Vagina (tissue), 2 donors: ENCODE measurements at places on chromosomes 7 and 10. TPM values are rescaled to one million over a fixed set of nuclear protein-coding genes. Genes with fewer than 3 reads are reported as not detected.

The MUC12 gene
- 2.7 TPM for total RNA-seq

The GBX1 gene
- not detected for total RNA-seq

The CUBN gene
- 4.4 TPM for total RNA-seq

The ACTR3C gene
- 24.1 TPM for total RNA-seq

The CDK14 gene
- 21.6 TPM for total RNA-seq

The ITIH2 gene
- total RNA-seq, result not detected

The AKR1C4 gene
- total RNA-seq, result not detected

The AKR1E2 gene
- 3.7 TPM for total RNA-seq

The TUBB8 gene
- total RNA-seq, result not detected

The SLC13A1 gene
- total RNA-seq, result not detected

The FGFBP3 gene
- total RNA-seq, result 0.74 TPM

The DDC gene
- 1.7 TPM for total RNA-seq

DNA sequence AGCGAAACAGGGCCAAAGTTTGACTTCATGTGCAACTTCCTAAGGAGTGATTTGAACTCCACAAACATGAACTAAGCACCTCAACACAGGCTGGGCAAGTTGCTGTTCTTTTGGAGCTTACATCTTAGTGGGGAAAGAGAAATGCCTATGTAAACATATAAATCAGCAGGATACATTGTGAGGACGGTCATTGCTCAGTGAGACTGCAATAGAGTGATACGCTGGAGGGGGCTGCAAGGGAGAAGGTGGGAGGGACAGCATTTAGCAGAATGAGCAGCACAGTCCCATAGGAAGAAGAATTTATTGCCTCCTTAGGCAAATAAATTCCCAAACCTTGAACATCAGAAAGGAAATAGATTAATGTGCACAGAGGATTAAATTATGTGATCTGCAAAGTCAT, 90.0 kb downstream of the EGFR start:
- H3K4me1 ChIP-seq, result peaks cover 65% of the 10 kb centered on the region
- no peak overlapping the region for H3K27ac ChIP-seq
- H3K36me3 ChIP-seq, result no peaks in the 10 kb centered on the region
- no peak for DNase-seq

GRCh38 chr7:79454361-79454960, 994 bp upstream of the MAGI2 start:
- H3K27me3 ChIP-seq, result no peaks in the 10 kb centered on the region
- H3K4me3 ChIP-seq, result peak overlapping the region; percentile 63
- H3K4me1 ChIP-seq, result peaks cover 36% of the 10 kb centered on the region
- H3K36me3 ChIP-seq, result no peaks in the 10 kb centered on the region
- DNase-seq, result no peak

- H3K36me3 ChIP-seq, result no peaks in the 10 kb centered on the region
- no peak overlapping the region for H3K4me3 ChIP-seq
- no peak for DNase-seq
- peaks cover 17% of the 10 kb centered on the region for H3K4me1 ChIP-seq
- no peak overlapping the region for H3K27ac ChIP-seq
Observed at GRCh38 chr10:30940256-30940655, 91.4 kb downstream of the ZNF438 start.

DNA sequence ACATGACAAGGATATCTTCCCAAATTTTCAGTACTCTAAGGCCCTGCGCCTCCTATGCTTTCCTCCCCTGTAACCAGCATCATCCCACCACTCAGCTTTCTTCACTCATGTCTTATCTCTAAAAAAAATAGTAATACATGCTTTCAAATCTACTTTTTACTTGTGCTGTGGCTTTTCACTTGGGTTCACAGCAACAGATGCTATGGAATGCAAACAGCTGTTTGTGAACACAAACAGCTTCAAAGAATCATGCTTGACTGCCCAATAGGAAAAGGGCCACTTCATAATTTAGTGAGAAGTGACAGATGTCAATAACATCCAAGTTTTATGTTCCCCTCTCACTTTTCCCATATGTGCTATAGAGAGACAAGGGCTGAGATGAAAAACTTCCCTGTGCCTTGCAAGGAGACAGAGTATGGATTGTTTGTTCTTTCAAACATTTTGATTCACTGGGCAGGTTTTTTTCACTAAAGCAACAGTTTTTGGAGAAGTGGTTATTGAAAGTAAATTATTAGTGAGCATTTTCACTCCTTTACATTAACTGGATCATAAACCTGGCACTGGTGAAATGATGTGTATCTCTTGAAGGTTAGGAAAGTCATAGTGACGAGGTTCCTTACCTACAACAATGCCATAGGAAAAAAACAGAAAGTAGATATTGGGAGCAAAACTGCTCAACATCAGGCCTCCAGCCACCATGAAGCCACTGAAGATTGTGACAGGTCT, 37.3 kb downstream of the SLC16A9 start:
- no peaks in the 10 kb centered on the region for H3K27me3 ChIP-seq
- no peaks in the 10 kb centered on the region for H3K36me3 ChIP-seq
- H3K27ac ChIP-seq, result no peak overlapping the region

GRCh38 chr10:49690698-49691356, 11.4 kb downstream of the C10orf53 start:
- no peaks in the 10 kb centered on the region for H3K4me1 ChIP-seq
- no peak overlapping the region for H3K27ac ChIP-seq
- H3K27me3 ChIP-seq, result no peaks in the 10 kb centered on the region
- peak; percentile 69 for DNase-seq
- no peak overlapping the region for H3K4me3 ChIP-seq

- peak overlapping the region; percentile 90 for H3K27ac ChIP-seq
- DNase-seq, result no peak
- H3K36me3 ChIP-seq, result no peaks in the 10 kb centered on the region
- peak overlapping the region; percentile 96 for H3K4me3 ChIP-seq
- no peaks in the 10 kb centered on the region for H3K27me3 ChIP-seq
Observed at GRCh38 chr7:128405471-128406313, 4.1 kb downstream of the IMPDH1 start.

DNA sequence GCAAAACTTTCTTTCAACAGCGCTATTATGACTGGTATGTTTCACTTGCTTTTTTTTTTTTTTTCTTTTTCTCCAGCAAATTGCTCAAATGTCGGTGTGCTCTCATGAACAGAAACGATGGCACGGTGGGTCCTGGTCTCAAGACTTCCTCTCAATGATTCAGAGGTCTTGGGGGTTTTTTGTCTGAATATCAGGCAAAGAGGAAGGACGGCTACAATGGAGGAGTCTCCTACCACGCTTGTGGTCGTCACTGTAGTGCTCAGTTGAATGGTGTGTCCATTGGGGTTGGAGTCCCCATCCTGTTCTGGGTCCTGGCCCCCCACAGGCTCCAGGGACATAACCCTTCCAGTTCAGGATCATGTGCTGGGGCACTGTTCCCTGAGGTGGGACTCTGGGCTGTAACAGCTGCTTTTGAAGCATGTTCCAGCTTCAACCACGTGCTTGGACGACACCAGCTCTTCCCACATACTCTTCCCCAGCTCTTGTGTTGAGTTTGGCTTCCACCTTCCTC, 266.7 kb upstream of the KLF6 start:
- peak overlapping the region; percentile 15 for H3K4me3 ChIP-seq
- H3K36me3 ChIP-seq, result no peaks in the 10 kb centered on the region
- H3K4me1 ChIP-seq, result peaks cover 33% of the 10 kb centered on the region
- H3K27me3 ChIP-seq, result no peaks in the 10 kb centered on the region
- H3K27ac ChIP-seq, result peak overlapping the region; percentile 84

GRCh38 chr10:110392868-110393740, 88.4 kb upstream of the SMNDC1 start:
- no peaks in the 10 kb centered on the region for H3K36me3 ChIP-seq
- no peaks in the 10 kb centered on the region for H3K27me3 ChIP-seq
- DNase-seq, result no peak
- H3K4me1 ChIP-seq, result peaks cover 38% of the 10 kb centered on the region

DNA sequence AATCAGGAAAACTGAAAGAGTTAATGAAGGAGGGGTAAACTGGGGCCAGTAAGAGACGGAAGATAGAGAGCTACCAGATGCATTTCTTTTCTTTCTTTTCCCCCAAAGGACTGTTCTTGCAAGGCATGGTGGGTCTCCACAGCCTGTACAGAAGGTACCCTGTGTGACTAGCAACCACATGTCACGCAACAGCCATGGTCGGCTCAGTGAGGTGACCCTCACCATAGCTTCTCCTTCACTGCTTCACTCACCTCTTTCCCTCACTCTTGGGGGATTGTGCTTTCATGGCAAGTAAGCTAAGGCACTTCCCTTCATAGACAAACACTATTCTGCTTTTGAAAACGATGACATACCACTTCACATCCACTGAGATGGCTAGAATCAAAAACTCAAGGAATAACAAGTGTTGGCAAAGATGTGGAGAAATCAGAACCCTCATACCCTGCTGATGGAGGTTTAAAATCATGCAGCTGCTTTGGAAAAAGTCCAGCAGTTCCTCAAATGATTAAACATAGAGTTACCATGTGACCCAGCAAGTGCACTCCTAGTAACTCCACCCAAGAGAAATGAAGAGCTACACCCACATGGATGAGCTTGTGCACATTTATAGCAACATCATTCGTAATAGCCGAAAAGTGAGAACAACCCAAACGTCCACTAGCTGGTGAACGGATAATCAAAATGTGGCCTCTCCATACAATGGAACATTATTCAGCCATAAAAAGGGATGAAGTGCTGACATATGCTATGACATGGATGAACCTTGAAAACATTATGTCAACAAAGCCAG, 3.8 kb upstream of the INSIG1 start:
- no peak for DNase-seq

- no peak for DNase-seq
- H3K27me3 ChIP-seq, result no peaks in the 10 kb centered on the region
- H3K36me3 ChIP-seq, result no peaks in the 10 kb centered on the region
- no peak overlapping the region for H3K27ac ChIP-seq
Observed at GRCh38 chr10:11344081-11344480, 267.4 kb downstream of the USP6NL start.

- H3K4me3 ChIP-seq, result no peak overlapping the region
- H3K27ac ChIP-seq, result no peak overlapping the region
- H3K36me3 ChIP-seq, result no peaks in the 10 kb centered on the region
Observed at GRCh38 chr10:60977161-60978122, 33.5 kb upstream of the RHOBTB1 start.

GRCh38 chr7:52959336-52959735, 76.1 kb upstream of the POM121L12 start:
- no peaks in the 10 kb centered on the region for H3K27me3 ChIP-seq
- DNase-seq, result no peak
- H3K4me1 ChIP-seq, result peaks cover 7% of the 10 kb centered on the region
- no peak overlapping the region for H3K4me3 ChIP-seq

GRCh38 chr10:127485153-127485857, 63.8 kb upstream of the NPS start:
- H3K27me3 ChIP-seq, result no peaks in the 10 kb centered on the region
- no peak overlapping the region for H3K4me3 ChIP-seq
- no peaks in the 10 kb centered on the region for H3K4me1 ChIP-seq

- H3K36me3 ChIP-seq, result no peaks in the 10 kb centered on the region
- H3K27ac ChIP-seq, result no peak overlapping the region
- H3K4me1 ChIP-seq, result no peaks in the 10 kb centered on the region
- no peak overlapping the region for H3K4me3 ChIP-seq
- H3K27me3 ChIP-seq, result no peaks in the 10 kb centered on the region
- peak; percentile 94 for DNase-seq
Observed at GRCh38 chr10:47246406-47247147, 53.4 kb upstream of the GDF10 start.
